NCI-H69 (cell line): ENCODE measurements at places on chromosomes 1 and 21.

GRCh38 chr1:15231714-15232201 is 15.3 kb upstream of the FHAD1 start:
- no peak for DNase-seq

DNA sequence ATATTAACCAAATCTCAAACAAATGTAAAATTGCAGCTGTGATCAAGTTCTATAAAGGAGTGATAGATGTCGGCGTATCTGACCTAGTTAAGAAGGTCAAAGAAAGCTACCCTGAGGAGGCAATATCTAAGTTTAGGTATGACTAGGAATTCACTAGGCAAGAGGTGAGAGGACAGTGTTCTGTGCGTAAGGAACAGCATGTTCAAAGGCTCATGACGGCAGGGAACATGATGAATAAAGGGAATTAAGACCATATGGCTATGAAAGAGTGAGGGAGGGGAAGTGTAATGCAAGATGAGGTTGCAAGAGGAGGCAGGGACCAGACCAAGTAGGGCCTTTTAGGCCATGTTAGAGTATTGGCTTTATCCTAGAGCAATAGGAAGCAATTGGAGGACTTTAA is 8.6 kb downstream of the LIX1L start:
- no peak for DNase-seq

- DNase-seq = no peak
These were observed 6.4 kb downstream of the RIPK4 start for GRCh38 chr21:41760411-41760810.

GRCh38 chr1:199273837-199274379 is 635.1 kb downstream of the PTPRC start:
- peak; percentile 91 for DNase-seq

DNA sequence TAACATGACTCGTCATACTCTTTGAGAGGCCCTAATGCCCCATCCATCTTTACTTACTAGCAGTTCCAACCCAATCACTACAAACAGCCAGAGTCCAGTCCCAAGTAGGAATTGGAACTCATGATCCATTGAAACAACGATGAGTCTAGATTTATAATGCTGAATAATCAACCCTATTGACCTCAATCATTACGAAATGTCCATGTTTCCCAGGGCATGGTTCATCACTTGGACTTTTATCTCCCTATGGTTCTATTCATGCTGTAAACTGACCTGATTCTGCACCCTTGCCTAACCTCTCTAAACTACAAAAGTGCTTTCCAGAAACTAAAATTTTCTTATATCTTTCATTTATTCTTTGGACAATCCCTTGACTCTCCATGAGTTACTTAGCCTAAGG is 840.0 kb upstream of the B3GALT2 start:
- DNase-seq = no peak
